ENCODE measurements at places on chromosomes 7 and 10. TPM values are rescaled to one million over a fixed set of nuclear protein-coding genes. Genes with fewer than 3 reads are reported as not detected.

Gene GPR26
- not detected for total RNA-seq

Gene POLR2J2
- total RNA-seq = 5.9 TPM

Gene FFAR4
- total RNA-seq = not detected

Gene ARHGEF5
- 34.8 TPM for total RNA-seq

Gene C7orf57
- 0.28 TPM for total RNA-seq

Gene NUTM2E
- total RNA-seq = 0.20 TPM

DNA sequence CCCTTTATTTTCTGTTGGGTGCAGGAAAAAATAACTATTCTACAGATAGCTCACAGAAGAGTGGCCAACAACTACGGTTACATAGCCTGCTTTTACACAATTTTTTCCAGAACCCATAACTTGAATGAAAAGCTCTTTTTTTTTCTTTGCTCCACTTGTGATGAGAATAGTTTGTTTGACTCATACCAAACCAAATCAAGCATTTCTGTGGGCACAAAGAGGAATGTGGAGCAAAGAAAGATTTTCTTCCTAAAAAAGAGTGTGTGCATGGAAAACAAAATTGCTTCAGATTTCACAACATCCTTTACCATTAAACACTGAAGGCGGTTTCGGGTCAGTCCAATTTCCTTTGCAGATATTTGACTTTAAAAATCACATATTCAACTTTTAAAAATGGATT lies 54.8 kb upstream of the RAB11FIP2 start:
- DNase-seq = no peak

- peak; percentile 68 for DNase-seq
Observed at GRCh38 chr10:97407211-97407951, 6.2 kb upstream of the RRP12 start.

DNA sequence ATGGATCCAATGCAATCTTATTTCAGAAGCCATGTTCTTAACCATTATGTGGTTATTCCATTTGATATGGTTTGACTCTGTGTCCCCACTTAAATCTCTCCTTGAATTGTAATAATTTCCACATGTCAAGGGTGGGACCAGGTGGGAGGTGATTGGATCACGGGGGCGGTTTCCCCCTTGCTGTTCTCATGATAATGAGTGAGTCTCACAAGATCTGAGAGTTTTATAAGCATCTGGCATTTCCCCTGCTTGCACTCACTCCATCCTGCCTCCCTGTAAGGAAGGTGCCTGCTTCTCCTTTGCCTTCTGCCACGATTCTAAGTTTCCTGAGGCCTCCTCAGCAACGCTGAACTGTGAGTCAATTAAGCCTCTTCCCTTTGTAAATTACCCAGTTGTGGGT lies 32.0 kb upstream of the TSPAN13 start:
- DNase-seq = no peak

DNA sequence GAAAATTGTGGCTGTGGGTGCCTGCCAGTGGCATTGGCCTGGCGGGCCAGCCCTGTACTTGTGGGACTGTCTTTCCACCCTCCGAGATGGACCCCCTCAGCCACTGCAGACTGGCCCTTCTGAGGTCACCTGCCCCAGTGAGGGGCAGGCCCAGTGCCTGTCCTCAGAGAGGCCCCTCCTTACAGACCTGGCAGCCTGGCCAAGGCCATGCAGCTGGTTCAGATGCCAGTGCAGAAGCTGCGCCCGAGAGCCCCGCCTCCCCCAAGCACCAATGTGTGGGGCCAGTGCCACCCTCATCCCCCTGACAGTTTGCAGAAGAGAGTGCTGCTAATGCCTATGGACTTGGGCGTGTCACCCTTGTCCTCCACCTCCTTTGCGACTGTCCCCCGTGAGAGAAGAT lies 10.0 kb downstream of the ZNF316 start:
- DNase-seq = no peak

GRCh38 chr10:47456794-47457527 lies 27.0 kb downstream of the ANXA8 start:
- no peak for DNase-seq

DNA sequence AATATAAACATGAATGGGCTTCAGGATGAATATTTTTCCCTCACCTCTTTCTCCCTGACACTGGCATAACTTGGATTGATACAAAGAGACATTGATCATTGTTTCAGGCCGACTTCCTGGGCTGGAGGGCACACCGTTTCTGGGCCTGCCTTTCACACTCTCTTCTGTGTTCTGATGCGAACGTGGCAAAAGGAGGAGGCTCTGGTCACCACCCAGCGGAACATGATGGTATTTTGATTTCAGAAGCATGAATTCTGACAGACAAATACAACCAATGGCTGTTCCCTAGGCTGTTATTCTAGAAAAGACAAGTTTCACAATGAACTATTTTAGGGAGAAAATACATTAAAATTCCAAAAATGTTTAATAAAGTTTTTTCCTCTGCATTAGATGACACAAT lies 534.5 kb upstream of the MKI67 start:
- DNase-seq = no peak

- DNase-seq = no peak
Observed at GRCh38 chr7:158278745-158279320, 308.8 kb downstream of the PTPRN2 start.

- no peak for DNase-seq
Observed at GRCh38 chr7:114533131-114533530, 118.5 kb downstream of the FOXP2 start.

DNA sequence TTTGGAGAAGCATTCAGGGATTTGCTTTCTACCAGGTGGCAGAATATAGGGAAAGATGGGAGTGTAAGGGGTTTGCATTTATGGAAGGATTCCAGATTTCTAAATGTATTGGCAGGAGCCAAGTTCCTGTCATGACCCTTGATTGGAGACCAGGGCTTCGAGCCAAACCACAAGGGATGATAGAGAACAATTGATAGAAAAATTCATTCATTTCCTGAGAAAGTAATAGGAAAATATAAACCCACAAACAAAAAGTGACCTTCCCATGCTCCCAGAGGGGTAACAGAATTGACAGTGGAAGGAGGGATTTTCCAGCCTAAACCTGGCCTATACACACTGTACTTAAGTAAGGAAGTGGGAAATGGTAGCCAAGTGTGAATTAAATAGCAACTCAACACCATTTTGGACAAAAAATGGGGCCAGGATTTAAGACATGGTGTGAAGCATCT lies 22.4 kb upstream of the IFIT2 start:
- peak; percentile 52 for DNase-seq

- no peak for DNase-seq
Observed at GRCh38 chr10:19500959-19501358, 315.3 kb upstream of the PLXDC2 start.

GRCh38 chr10:130230611-130231010 lies 94.4 kb downstream of the GLRX3 start:
- no peak for DNase-seq

GRCh38 chr7:70098133-70098561 lies 499.9 kb downstream of the AUTS2 start:
- no peak for DNase-seq

- no peak for DNase-seq
Observed at GRCh38 chr7:130793855-130794618, 60.0 kb upstream of the KLF14 start.

GRCh38 chr10:59342723-59343122 lies 19.6 kb downstream of the FAM13C start:
- no peak for DNase-seq

DNA sequence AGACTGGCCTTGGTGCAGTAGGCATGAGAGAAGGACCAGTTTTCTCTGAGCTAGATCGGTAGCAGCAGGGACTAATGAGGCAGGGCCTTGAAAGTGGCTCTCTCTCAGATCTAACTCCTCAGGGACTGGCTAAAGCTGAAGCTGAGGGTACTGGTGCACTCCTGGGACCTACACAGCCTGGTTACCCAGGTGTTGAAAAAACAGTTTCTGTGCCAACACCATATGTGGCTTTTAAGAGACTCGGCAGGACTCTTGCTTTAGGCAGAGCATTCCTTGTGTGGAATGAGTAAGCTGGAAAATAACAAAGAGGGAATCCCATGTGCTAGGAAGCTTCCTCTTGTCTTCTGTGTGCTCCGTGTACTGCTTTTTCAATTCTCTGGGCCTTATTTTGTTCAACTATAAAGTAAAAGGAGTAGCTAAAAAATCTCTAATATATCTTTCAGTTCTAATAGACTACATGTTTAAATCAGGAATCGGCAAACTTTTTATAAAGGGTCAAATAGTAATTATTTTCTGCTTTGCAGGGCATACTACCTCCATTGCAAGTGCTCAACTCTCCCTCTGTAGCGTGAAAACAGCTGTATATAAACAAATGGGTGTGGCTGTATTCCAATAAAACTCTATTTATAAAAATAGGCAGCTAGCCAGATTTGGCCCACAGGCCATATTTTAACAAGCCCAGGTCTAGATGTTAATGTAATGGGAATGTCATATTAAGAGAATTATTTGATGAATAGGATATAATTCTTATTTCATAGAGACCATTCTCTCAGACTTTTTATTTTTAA lies 186.1 kb upstream of the KAT6B start:
- DNase-seq = peak; percentile 6

GRCh38 chr7:105896407-105896911 lies 20.1 kb upstream of the ATXN7L1 start:
- no peak for DNase-seq

DNA sequence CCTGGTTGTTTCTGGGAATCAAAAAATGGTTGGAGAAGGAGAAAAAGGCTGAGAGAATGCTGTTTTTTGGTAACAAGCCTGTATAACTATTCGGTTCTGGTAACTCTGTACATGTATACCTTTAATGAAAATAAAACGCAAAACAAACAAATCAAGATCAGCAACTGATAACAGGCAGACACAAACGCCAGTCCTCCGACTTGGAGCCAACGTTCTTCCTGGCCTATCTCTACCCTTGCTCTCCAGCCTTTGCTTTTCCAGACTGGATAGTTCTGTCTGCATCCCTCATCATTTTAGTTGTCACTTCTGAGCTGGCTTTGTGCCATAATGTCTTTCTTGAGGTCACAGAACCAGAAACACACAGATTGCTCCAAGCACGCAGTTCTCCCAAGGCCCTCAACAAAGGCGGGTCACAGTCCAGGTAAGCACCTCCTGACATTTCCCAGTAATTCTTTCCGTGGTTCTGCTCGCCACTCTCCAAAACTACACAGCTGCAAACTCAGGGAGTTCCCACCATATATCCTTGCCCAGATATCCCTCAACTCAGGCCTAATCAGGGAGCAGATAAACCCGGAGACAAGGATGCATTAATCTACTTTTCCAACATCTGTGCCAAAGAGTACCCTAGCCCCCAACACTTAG lies 20.2 kb downstream of the HIP1 start:
- no peak for DNase-seq

DNA sequence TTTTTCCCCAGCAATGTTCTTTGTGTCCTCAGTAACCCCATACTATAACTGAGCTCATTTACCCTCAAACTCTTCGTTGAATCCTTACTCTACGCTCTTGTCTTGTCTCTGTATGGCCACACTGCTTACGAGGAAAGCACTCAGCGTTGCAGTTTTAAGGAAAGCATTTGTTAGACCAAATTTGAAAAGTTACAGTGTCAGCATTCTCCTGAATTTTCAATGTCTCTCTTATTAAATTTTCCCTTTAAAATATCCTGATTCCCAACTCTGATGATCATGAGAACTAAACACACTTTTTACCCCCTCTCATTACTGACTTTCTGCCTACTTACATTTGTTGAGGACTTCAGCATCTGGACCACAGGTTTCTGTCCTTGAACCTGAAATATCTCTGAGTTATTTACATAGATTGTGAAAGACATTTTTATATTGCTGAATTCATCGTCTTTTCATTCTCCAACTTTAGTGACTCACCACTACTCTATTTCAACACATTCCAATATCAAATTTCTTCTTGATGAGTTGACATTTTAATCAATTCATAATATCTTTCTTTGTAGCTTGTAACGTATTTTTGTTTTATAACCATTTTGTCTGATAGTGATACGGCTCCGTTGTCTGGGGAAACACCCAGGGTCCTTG lies 19.8 kb upstream of the VWDE start:
- DNase-seq = no peak

GRCh38 chr7:98833022-98833421 lies 36.8 kb downstream of the TMEM130 start:
- no peak for DNase-seq

- no peak for DNase-seq
Observed at GRCh38 chr10:31549896-31550295, 230.9 kb downstream of the ZEB1 start.

DNA sequence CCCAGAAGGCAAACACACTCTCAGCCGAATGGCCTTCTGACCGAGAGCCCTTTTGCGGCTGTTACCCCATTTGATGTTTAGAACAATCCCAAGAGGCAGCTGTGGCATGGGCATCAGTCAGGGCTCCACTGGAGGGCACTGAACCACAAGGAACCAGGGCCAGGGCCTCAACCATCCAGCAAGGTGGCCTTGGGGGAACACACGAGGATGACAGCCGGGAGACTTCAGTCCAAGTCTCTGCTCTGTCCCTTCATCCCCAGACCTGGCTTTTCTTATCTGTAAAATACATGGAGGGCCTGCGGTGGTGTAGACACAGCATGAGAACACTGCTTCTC lies 63.6 kb upstream of the INSIG1 start:
- DNase-seq = no peak

DNA sequence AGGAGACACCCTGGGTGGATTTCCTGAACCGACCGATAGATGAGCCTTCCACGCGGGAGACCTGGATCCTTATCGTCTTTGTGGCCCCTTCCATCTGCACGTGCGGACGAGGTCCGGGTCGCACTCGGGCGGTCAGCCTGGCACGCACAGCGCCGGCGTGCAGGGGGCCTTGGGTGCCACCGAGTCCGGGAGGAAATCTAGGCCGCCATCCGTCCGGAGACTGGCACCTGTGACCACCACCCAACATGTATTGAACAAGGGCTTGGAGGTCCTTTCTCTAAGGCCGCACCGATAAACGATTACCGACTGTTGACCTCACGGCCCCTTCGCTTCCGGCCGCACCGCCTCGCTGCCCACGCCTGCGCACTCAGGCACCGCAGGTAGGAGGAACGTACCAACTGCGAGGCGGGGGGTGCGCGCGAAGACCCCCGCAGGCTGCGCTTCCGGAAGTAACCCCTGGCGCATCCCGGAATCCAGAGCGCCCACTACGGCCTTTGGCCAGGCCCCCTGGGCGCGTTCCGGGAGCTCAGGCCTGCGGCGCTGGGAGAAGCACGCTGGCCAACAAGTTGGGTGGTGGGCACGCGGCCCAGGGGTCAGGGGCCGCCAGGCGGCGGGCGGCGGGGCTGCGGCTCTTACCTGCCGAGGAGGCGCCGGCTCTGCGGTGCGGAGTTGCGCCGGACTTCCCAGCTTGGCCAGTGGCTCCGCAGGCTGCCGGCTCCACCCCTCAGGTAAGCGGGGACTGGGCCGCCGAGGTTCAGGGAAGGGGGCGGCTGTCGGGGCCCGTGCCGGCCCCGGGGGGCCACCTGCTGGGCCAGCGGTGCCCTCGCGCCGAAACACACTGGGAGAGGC lies at the start of the genes ACTR3C and LRRC61:
Gene ACTR3C (minus strand): TSS at position 713 of the 849 bp plus-strand sequence. CDS start 28,249 bp downstream, outside the sequence.
Gene LRRC61 (plus strand): TSS at position 523 of the 849 bp plus-strand sequence. CDS start 13,507 bp downstream, outside the sequence.
- DNase-seq = peak; percentile 26

DNA sequence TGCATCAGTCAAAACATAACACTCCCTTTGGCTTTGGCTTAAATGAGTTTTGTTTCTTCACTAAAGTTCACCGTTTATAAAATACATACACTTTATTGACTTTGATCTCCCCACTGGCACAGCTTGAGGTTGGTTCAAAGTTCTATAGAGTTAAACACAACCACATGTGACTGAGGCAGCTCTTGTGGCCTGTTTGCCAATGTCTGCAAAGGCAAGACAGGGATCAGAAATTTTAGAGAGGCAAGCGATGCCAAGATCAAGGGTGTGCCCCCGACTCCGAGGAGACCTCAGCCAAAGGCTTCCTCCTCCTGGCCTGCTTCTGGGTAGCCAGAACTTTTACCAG lies 129.8 kb upstream of the JCAD start:
- no peak for DNase-seq
